ENCODE measurements at places on chromosomes 6 and 20.

DNA sequence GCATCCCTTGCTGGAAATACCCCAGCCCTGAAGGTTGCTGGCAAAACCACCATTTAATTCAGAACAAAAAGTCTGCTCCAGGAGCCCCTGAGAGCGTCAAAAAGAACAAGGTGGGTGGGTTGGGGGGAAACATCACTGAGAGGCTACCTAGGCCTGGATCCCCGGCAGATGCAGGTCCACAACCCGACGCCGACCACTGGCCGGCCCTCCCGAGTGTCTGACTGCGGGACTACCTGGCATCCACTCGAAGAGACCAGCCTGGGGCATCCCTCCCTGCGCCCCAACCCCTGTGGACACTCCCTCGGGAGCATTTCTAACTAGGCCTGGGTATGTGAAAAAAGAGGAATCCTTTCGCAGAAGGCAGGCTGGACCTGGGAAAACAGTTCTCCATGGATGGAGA lies 47.2 kb downstream of the FAM209B start:
- DNase-seq: no peak

GRCh38 chr6:85049282-85049681 lies 284.9 kb upstream of the TBX18 start:
- no peak for DNase-seq

- DNase-seq: no peak
Observed at GRCh38 chr20:11753155-11753554, 164.5 kb upstream of the BTBD3 start.

GRCh38 chr6:169014211-169015197 lies 239.1 kb downstream of the THBS2 start:
- DNase-seq: no peak

GRCh38 chr20:48523191-48523995 lies 304.4 kb downstream of the PREX1 start:
- peak; percentile 67 for DNase-seq

DNA sequence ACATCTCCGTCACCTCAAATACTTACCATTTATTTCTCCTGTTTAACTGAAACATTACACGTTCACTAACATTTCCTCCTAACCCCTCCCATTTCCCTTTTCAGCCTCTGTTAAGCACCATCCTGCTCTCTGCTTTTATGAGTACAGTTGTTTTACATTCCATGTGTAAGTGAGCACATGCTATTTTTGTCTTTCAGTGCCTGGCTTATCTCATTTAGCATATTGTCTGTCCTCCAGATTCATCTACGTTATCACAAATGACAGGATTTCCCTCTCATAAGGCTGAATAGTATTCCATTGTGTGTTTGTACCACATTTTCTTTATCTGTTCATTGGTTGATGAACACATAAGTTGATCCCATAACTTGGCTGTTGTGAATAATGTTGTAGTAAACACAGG lies 22.7 kb downstream of the TAF11 start:
- DNase-seq: peak; percentile 6
